ENCODE measurements at places on chromosomes 1 and 21.

DNA sequence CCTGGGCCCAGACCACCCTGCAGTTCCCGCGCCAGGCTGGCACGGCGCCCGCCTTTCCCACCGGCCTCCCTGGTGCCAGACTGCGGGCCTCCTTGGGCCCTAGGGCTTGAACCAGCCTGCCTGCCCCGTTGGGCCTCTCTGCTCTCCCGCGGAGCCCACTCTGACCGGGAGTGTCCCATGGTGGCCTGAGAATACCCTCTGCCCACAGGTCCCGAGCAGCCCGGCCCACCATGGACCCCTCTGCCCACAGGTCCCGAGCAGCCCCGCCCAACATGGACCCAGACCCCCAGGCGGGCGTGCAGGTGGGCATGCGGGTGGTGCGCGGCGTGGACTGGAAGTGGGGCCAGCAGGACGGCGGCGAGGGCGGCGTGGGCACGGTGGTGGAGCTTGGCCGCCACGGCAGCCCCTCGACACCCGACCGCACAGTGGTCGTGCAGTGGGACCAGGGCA is 7.9 kb downstream of the MIB2 start:
- DNase-seq: no peak

DNA sequence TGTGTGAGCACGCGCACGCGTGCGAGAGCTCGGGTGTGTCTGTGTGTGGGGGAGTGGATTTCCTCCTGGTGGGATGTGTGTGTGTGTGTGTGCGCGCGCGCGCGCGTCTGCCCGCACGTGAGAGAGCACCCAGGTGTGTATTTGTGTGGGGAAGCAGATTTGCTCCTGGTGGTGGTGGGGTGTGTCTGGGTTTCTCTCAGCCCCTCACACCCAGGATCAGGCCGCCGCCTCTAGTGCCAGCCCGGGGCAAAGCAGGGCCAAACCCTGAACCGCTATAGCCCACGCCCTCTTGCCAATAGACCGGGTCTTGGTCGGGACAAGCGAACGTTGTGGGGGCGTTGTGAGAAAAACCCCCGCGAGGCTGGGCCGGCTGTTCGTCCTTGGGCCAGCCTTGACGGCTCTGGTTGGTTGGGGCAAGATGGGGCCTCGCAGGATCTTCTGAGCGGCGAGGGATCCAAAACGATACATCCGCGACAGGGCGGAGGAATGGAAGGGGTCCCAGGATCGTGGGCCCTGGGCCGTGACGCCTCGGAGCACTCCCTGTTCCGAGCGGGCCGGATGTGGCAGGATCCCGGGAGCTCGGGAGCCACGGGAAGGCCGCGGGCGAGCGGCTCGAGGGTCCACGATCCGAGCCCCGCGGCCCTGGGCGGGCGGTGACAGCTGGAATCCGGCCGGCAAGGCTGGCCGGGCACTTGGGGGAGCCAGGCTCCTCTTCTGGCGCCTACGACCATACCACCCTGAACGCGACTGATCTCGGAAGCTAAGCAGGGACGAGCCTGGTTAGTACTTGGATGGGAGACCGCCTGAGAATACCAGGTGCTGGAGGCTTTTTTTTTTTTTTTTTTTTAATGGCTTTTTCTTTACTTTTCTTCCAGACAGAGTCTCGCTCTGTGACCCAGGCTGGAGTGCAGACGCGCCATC is 68.2 kb downstream of the RNF187 start:
- DNase-seq: no peak

DNA sequence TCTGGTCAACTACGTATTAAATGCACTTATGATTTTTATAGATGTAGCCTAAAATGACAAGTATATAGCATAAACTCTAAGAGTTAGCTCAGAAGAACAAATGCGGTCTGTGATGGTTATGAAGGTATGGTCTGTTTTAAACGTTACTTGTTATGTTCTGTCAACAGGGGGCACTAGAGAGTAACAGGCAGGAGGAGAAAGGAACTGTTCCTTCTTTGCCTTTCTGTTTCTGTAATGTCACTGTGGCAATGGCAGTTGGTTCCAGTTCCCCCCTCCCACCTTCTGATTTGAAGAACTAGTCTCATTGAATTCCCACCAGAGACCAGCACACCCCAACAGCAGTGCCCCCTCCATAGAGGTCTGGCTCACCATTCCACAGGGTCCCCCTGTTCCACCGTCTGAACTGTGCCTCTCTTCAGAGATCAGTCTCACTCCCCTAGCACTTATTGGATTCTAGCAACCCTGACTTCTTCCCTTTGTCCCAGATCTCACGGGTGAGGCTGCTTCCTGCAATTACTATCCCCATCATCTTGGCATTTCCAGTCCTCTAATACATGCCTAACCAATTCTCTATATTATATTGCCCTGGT is 14.0 kb downstream of the KRTAP24-1 start:
- no peak for DNase-seq

DNA sequence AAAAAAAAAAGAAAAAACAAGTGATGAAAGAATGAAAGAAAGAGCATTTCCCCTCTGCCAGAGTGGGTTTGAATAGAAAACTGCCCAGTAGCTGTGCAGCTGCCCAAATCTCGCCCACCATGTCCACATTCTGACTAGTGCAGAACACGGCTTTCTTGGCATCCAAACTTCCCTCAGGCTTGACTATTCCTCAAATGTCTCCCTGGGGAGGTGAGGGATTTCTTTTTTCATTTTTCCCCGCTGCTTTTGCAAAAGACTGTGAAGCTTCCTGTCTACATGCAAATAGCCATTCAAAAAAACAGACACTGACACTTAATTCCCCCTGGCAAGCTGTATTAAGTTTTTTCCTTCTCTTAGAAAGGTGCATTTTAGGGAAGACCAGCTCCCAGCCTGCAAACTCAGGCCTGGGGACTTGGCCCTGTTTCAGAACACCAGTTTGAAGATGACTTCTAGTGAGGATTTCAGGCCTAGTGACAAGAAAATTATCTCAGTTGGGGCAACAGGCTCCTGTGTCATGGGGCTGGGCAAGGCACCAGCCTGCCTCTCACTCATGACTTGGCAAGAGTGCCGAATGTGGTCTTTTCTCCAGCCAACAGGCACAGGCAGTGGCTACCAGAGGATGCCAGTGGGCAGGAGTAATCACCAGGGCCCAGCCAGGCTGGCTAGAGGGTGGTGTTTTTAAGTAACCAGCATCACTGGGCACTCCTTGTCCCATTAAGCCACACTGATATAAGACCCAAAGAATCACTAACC is 178.1 kb upstream of the NFIA start:
- no peak for DNase-seq

GRCh38 chr1:201488830-201489589 is 17.9 kb downstream of the CSRP1 start:
- DNase-seq: peak; percentile 78

- DNase-seq: no peak
Observed at GRCh38 chr1:110318046-110318445, 21.1 kb upstream of the RBM15 start.

GRCh38 chr1:229093609-229094336 is 177.1 kb upstream of the RAB4A start:
- DNase-seq: no peak

DNA sequence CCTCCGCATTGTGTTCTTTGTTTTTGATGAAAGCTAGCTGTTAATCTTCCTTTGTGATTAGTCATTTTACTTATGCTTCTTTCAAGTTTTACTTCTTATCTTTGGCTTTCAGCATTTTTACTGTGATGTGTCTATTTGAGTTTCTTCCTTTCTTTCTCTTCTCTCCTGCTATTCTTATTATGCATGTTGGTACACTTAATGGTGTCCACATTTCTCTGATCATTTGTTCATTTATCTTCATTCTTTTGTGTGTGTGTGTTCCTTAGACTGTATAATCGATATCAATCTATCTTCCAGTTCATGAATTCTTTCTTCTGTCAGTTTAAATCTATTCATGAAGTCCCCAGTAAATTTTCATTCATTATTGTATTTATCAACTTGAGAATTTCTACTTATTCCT is 1650.3 kb downstream of the BRINP3 start:
- no peak for DNase-seq

- no peak for DNase-seq
Observed at GRCh38 chr1:201331166-201331565, 46.3 kb downstream of the TNNT2 start.

DNA sequence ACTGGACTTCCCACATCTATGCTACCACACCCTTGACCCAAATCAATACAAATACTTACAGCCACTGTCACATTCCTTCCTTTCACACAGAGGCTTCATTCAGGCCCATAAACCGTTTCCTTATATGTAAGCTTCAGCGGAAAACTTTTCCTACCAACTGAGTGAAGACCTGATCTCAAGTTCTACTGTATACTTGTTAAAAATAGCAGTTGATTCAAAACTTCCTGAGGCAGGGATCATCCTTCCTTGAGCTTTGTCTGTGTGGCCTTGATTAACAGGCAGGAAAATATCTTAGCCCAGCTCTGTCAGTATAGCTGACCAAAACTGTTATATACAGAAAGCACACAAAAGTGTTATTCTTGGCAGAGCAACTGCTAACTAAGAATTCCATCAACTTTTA is 42.7 kb downstream of the DENND2C start:
- no peak for DNase-seq

DNA sequence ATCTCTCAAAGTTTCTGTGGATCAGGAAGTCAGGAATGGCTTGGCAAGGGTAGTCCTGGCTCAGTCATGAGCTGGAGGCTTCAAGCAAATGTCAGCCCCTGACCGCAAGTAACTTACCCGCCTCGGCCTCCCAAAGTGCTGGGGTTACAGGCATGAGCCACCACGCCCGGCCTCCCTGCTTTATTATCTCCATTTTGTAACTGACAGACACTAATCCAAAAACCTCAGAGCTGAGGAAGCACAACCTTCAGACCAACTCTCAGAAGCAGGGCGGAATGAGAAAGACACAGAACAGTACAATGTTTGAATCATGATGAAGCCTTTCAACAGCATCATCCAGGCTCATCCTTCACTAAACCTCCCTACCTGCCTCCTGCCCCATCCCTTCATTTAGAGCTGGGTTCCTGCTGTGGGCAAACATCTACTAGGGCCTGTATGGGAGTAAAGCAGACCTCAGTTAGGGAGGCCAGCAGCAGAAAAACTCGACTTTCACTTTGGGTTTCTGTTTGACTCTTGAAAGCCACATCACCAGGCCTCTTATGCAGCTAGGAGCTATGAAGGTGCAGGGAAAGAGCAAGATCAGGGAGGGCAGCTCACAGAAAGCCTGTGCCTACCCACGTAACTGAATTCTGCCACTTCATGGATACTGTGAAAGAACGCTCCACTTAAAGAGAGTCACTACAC is 84.4 kb upstream of the RAB4A start:
- no peak for DNase-seq

GRCh38 chr1:215600258-215600792 is 33.2 kb downstream of the KCTD3 start:
- no peak for DNase-seq

GRCh38 chr1:109773900-109774485 is 10.3 kb upstream of the EPS8L3 start:
- DNase-seq: no peak

DNA sequence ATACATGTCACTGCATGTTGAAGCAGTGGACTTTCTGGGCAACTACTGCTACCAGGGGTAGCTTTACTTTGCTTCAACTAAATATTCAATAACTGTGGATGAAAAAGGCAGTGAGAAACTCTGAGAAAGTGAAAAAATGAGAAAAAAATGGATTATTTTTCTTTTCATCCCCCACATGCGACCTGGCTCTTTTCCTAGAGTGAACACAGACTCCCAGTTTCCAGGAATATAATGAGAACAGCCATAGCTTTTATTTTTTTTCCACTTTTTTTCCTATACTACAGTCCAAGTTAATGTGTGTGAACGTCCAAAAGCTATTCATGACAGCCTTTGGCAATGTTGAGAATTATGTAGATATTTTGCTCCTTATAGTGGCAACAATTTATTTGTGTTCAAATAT is 230.4 kb downstream of the DNM3 start:
- no peak for DNase-seq

- no peak for DNase-seq
Observed at GRCh38 chr1:38046884-38047602, 450 bp upstream of the POU3F1 start.

DNA sequence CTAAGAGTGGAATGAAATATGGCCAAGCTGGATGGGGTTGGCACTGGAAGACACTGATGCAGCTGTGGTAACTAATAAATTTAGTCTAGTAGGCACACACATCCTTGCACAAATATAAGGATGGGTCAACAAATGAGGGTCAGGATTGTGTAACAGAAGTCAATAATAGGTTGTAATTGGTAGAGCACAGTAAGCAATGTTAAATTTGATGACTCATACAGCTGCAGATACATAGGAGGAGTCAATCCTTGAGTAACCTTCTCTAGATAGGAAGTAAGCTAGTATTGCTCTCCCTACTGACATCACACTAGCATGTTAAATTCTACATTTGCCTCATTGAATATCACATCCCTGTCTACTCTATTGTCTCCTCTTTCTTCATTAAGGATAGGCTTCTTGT is 332.1 kb downstream of the PTPRC start:
- DNase-seq: no peak

GRCh38 chr1:114660238-114660637 is 9.6 kb downstream of the DENND2C start:
- DNase-seq: no peak

GRCh38 chr1:9559673-9560072 is 20.4 kb downstream of the SLC25A33 start:
- DNase-seq: no peak

GRCh38 chr1:181984006-181984405 is 77.5 kb downstream of the ZNF648 start:
- no peak for DNase-seq

DNA sequence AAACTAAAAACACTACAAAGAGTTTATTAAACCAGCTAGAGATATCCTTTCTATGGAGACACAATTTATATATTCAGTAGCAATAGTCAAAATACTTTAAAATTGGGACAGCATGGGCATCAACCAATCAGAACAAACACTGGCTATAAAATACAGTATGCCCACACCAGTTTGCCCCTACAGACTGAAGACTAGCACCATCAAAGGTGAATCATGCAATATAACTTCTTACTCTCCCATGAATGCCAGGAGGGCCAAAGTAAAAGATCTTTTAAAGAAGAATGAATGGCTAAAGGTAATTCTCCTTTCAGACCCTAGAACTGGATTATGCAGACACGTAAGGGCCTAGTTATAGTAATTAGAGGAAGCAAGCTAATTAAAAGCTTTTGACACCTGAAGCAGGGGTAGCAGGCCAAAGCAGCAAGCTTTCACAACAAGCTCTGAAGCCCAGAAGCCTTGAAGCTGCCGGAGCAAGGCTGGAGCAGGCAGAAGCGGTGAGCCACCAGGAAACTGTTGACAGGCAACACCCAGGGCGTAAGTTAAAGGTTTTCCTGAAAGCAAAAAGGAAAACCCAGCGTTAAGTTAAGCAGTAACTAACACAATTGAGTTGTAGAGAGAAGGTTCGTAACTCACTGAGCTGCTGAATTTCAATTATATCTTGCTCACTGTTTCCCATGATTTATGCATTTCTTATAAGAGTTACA is 99.3 kb downstream of the CDC42BPA start:
- no peak for DNase-seq

Data from AG04450 (cell line).